ENCODE measurements at places on chromosomes 4 and X. TPM values are rescaled to one million over a fixed set of nuclear protein-coding genes. Genes with fewer than 3 reads are reported as not detected.

The TEX11 gene
- total RNA-seq, result not detected

The L1CAM gene
- total RNA-seq, result 0.09 TPM

The CLDN2 gene
- total RNA-seq, result not detected

The TRIM60 gene
- total RNA-seq, result not detected

The FAM241A gene
- 9.7 TPM for total RNA-seq

The TRIML2 gene
- not detected for total RNA-seq

The PDE5A gene
- total RNA-seq, result 2.6 TPM

The ELF4 gene
- 12.2 TPM for total RNA-seq

The CXCL8 gene
- total RNA-seq, result 130 TPM

The NHS gene
- total RNA-seq, result under 0.01 TPM

The TMSB15C gene
- total RNA-seq, result 3.6 TPM

The NLGN4X gene
- total RNA-seq, result not detected

The TSC22D3 gene
- total RNA-seq, result 16.1 TPM

The GABRQ gene
- total RNA-seq, result not detected

The CPXCR1 gene
- total RNA-seq, result not detected

The GPR50 gene
- total RNA-seq, result not detected

The OCRL gene
- total RNA-seq, result 13.2 TPM

The ADH1C gene
- total RNA-seq, result not detected

The RTL9 gene
- not detected for total RNA-seq

The UTP3 gene
- total RNA-seq, result 28.5 TPM

The ZNF157 gene
- not detected for total RNA-seq

The SMIM31 gene
- total RNA-seq, result not detected

The HSD17B13 gene
- not detected for total RNA-seq

The CWH43 gene
- total RNA-seq, result not detected

The CD38 gene
- 0.09 TPM for total RNA-seq

The TBX22 gene
- not detected for total RNA-seq

The STS gene
- total RNA-seq, result 2.2 TPM

The GPC3 gene
- not detected for total RNA-seq

The TSPAN6 gene
- 40.5 TPM for total RNA-seq

The SLC34A2 gene
- total RNA-seq, result not detected

The HMX1 gene
- not detected for total RNA-seq

The ITM2A gene
- total RNA-seq, result 14.5 TPM

The VCX2 gene
- not detected for total RNA-seq

The POF1B gene
- not detected for total RNA-seq

The SYTL5 gene
- total RNA-seq, result 0.09 TPM

The C4orf54 gene
- total RNA-seq, result not detected

The SCOC gene
- total RNA-seq, result 29.5 TPM

The FSTL5 gene
- total RNA-seq, result not detected

The NUDT6 gene
- total RNA-seq, result 5.7 TPM

The PRDM8 gene
- 0.81 TPM for total RNA-seq

The S100G gene
- not detected for total RNA-seq

Measured in endothelial cell of coronary artery (primary cell).